T-helper 9 cell (primary cell): ENCODE measurements at places on chromosomes 4 and X.

DNA sequence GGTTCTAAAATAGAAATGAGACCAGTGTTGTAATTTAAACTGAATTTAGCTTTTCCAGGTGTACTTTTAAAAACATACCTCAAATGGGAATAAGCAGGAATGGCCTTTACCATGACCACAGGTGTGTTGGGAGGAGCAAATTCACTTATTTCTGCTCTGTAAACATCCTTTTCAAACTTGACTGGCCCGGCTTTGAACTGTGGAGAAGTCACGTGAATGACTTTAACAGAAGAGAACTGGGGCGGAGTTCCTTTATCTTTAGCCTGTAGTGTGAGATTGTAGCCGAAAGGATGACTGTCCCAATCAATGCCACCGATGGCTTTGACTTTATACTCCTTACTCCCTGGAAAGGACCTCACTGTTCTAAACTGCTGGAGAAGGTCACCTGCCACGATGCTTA is 15.1 kb downstream of the FAT1 start:
- DNase-seq = no peak

GRCh38 chr4:165331359-165331758 is 3.9 kb downstream of the MSMO1 start:
- DNase-seq = no peak

DNA sequence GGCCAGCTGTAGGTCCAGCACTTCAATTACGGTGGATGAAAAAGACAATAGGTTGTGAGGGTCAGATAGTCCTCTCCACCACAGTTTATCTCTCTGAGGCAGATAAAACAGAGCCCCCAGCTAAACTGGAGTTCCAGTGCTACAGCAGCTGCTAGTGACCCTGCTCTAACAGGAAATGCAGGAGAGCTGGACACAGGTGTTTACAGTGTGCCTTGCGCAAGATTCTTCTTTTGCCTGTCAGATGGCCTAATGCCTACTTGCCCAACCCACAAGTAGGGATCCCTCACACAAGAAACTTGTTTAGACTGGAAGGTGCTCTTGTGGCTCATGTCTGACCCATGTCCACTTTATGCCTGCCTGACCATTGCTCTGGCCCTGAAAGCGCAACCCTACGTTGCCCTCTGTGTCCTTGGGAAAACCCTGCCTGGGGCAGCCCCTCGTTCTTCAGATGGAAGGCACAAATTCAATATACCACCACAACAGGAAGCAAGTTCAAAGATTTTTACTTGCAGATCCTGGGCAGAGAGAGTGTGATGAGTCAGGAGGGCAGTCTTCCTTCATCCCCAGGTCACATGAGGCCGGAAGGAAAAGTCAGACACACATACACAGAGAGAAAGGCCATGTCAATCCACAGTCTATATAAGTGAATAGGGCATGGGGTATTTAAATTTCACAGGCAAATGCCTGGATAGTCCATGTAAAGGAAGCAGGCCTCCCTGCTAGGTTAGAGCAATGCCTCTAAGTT is 105.1 kb upstream of the ADGRL3 start:
- DNase-seq = no peak

GRCh38 chr4:12319765-12320164 is 891.1 kb upstream of the HS3ST1 start:
- no peak for DNase-seq

GRCh38 chr4:144090744-144091143 is 49.8 kb downstream of the GYPA start:
- DNase-seq = no peak

- DNase-seq = no peak
These were observed 15.8 kb downstream of the ATXN3L start for GRCh38 chrX:13304052-13304451.

- no peak for DNase-seq
These were observed 5.5 kb downstream of the PORCN start for GRCh38 chrX:48514126-48514806.

GRCh38 chrX:85504381-85504780 is 124.9 kb upstream of the POF1B start:
- no peak for DNase-seq

DNA sequence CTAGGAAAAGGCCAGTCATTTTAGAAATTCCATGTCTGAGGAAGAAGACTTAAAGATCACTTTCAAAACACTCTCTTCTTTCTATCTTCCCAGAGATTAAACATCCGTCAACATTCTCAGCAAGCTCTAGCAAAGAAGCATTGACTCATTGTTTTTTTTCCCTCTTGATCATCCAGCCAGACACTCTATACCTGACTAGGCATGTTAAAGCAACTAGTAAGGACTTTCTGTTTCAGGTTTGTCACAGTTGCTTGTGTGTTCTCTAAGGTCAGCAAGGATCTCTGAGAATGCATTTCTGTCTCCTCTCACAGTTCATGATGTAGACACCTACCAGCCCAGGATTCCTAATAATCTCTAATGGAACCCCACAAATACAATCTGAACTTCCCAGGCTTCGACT is 112.2 kb downstream of the IL13RA2 start:
- DNase-seq = no peak

DNA sequence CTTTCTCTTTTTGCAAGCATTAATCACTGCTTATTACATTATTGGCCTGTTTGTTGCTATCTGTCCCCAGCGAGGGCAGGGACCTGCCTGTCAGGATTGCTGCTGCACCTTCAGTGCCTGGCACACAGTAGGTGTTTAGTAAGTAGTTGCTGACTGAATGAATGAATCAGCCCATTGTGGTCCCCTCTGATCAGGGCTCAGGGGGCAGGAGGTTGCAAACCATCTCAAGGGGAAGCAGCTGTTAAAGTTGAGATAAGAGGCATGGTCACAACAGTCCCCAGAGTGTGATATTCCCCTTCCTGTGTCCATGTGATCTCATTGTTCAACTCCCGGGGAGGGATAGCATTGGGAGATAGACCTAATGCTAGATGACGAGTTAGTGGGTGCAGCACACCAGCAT is 85.4 kb downstream of the WFS1 start:
- no peak for DNase-seq

DNA sequence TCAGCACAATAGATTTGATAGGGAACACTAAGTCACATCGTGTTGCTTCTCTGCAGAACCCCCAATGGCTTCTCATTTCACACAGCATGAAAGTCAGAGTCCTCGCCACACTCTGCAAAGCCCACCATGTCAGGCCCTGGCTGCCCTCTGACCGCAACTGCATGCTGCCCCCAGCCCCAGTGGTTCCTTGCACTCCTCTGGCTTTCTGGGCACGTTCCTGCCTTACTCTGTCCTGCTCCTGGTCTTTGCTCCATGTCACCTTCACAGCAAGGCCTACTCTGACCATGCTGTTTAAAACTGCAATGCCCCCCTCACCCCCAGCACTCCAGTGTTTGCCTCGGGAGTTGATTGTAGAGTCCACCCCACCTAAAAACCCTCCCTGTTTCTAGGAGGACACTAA is 78.1 kb downstream of the EVC start:
- DNase-seq = no peak

DNA sequence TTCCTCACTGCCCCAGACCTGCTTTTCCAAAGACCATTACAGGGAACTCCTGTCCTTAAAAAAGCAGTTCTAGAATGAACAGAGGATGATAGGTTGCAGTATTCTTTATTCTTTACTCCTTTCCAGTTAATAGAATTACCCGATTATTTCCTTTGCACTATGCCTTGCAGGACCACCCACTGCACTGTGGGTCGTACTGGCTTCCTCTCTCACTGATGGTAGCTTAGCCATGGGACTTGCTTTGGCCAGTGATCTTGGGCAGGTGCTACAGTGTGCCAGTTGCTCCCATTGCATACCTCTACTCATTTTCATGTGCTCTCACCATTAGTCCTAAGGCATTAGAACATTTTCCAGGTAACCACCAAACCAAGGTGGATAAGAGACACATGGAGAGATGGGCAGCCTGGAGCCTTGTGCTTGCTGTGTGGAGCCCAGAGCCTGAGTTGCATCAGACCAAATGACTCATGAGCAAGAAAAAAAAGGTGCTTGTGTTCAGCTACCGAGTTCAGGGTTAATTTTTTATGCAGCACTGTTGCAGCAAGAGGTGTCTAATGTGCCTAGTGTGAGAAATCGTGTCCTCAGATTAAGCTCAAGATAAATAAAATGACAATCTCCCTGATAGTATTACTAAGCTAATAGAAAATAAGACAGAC is 7.6 kb upstream of the UNC5C start:
- DNase-seq = no peak

GRCh38 chrX:47933946-47934345 is 69.8 kb downstream of the ZNF182 start:
- DNase-seq = no peak
